ENCODE measurements at places on chromosomes 5 and 9.

DNA sequence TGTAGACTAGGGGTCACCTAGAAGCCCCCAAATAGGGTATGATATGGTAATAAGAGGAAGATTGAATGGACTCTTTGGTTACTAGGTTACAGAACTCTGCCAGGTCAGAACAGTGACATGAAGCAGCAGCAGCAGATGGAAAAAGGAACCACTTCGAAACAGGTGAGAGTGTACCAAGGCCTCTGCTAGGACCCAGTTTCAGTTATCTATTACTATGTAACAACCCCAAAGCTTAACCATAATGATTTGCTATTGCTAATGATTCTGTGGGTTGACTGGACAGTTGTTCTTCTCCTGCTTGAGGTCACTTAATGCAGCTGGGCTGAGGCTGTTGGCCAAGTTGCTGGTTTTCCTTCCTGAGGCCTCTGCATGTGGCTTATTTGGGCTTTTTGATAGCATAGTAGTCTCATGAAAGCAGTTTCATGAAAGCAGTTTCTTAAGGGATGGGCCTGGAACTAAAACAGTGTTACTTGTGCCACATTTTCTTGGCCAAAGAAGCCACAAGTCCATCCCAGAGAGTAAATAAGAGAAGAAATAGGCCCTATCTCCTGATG, 17.6 kb downstream of the C9orf43 start:
- no peak for DNase-seq

DNA sequence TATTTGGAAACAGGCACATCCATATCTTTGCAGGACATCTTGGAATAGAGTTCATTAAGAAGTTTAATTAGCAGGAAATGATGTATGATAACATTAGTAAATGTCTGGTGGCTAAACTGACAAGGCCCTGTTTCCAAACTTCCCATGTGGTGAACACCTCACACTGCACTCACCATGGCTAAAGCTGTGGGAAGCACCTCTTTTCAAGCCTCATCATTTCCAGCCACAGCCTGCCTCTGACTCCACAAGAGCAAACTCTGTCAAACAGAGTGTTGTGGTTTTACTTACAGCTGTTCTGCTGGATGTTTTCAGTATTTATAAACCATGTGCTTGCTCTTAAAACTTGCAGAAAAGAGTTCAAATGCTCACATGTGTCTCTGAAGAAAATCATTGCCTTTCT, 14.9 kb upstream of the NDUFB6 start:
- no peak for DNase-seq

- DNase-seq = no peak
These were observed 125.0 kb upstream of the STC2 start for GRCh38 chr5:173453167-173453566.

GRCh38 chr9:129463994-129464393, 156.9 kb downstream of the C9orf50 start:
- no peak for DNase-seq

DNA sequence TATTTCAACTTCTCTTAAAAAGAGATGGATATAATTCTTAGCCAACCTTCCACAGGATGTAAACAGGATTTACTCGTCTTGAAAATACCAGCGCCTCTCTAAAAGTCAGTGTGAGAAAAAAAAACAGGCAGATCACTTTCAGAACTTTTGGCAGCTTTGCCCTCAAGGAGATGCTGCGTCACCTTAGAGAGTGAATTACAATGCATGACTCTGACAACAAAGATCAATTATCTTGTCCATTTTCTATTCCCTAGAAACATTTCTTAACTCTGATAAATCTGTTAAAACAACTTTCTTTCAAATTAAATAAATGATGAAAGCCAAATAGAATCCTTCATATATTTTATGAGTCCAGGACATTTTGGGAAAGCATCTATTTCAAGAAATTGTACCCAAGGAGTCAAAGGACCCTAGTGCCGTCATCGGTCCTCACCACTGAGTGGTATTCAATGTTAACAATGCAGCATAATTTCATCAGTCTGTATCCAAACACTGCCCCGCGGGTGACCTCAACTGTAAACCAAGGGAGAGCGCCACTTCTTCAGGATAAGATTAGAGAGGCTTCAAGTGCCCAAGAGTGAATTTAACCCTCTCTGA, 536.0 kb downstream of the PDE4D start:
- no peak for DNase-seq

GRCh38 chr5:65577141-65577540, 14.0 kb downstream of the PPWD1 start:
- DNase-seq = no peak
